ENCODE measurements at places on chromosomes 11 and 22.
A peak's percentile ranks its signal among the peaks of the same experiment; 100 is the strongest.

GRCh38 chr11:69542314-69543168 is 61.1 kb downstream of the LINC01488 start:
- DNase-seq = no peak

DNA sequence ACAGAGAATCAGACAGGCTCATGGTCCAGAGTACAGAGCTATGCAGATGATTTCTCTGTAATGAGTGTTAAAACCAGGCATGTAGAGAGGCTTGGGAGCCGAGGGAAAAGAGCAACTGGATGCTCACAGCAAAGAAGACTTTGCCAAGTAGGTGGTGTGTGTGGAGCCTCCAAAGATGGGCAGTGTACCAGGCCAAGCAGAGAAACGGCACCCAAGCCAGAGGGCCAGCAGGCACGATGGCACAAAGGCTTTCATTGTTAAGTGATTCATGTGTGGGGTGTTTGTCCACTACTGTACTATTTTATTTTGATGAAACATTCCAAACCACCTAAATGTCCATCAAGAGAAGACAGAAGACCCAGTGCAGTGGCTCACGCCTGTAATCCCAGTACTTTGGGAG is 11.1 kb downstream of the RANGAP1 start:
- no peak for DNase-seq

- DNase-seq = peak; percentile 44
Measured at GRCh38 chr11:68677432-68677831, 6.9 kb upstream of the GAL start.

- DNase-seq = no peak
Measured at GRCh38 chr22:43529934-43530333, 118.1 kb downstream of the MPPED1 start.

- DNase-seq = no peak
Measured at GRCh38 chr22:19085233-19085718, 36.9 kb downstream of the DGCR2 start.

DNA sequence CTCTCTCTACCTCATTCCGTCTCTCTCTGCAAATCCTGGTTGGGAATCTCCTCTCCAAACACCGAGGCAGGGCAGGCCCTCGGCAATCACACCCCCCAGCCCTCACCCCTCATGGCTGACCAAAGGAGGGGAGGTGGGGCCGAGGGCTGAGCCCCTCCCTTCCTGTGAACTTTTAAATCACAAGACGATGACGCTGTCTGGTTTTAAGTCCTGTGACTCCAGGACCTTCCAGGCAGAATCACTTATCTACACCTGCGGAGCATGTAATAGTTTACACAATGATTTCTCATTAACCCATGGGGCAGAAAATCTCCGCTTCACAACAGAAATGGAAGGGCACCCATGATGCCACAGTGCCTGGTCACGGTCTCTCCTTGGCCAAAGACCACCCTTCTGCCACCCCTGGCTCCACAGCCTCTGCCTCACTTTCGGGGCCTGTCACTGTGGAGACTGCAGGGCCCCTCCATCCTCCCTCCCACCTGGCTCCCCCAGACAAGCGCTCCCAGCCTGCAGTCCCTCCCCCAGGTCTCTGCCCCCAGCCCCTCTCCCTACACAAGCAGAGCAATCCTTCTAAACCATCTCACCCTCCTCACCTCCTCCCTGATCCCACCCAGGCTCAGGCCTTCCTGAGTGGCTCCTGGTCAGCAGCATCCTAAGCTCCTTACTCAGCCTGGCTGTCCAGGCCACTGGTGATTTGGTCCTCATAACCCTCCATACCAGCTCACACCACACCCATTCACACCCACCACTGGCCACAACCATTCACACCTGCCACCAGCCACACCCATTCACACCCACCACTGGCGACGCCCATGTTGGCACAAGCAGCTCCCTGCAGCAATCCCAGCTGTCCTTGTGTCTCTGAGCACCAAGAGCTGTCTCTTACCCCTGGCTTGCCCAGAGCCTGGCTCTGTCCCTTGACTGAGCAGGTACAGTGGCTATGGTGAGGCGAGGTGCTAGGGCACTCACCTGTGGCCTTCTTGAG is 30.7 kb upstream of the ARFGAP3 start:
- DNase-seq = no peak

GRCh38 chr11:70107191-70107590 is 29.1 kb downstream of the ANO1 start:
- DNase-seq = no peak

DNA sequence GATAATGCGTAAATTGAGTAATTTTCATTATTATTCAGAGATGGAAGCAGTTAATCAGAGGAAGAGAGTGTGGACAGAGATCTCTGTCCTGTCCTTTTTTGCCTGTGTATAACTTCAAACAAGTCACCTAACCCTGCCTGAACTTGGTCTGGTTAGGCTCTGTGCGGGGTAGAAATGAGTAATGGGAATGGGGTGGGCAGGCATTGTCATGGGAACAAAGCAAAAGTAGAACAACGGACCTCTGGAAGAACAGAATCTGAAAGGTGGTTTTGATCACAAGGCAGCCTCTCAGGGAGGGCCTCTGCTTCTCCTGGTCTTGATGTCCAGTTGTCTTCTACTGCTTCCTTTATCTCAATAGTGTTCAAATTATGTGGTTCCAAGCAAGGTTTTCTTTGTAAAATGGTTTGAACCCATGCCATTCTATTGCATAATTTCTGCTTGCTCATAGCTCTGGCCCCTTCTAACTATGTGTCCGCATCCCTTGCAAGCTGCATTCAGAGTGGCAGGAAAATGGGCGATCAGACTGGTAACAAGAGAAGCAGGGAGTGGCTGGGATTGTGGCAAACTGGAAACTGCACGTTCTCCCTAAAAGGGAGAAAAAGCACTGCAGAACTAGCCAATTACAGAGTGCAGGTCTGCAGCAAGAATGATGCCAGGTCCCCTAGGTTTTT is 76.1 kb downstream of the PRR5L start:
- no peak for DNase-seq

GRCh38 chr11:127648583-127648982 is 648.0 kb upstream of the KIRREL3 start:
- no peak for DNase-seq

DNA sequence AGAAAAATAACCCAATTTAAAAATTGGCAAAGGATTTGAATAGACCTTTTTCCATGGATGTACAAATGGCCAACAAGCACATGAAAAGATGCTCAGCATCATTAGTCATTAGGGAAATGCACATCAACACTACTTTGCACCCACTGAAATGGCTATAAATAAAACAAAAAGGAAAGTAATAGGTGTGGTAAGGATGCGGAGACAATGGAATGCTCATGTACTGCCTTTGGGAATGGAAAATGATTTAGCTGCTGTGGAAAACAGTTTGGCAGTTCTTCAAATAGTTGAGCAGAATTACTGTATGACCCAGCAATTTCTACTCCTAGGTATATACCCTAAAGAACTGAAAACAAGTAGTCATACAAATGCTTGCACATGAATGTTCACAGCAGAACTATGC is 37.4 kb downstream of the LARGE2 start:
- no peak for DNase-seq

GRCh38 chr11:95104121-95104830 is 14.6 kb downstream of the ENDOD1 start:
- DNase-seq = no peak

DNA sequence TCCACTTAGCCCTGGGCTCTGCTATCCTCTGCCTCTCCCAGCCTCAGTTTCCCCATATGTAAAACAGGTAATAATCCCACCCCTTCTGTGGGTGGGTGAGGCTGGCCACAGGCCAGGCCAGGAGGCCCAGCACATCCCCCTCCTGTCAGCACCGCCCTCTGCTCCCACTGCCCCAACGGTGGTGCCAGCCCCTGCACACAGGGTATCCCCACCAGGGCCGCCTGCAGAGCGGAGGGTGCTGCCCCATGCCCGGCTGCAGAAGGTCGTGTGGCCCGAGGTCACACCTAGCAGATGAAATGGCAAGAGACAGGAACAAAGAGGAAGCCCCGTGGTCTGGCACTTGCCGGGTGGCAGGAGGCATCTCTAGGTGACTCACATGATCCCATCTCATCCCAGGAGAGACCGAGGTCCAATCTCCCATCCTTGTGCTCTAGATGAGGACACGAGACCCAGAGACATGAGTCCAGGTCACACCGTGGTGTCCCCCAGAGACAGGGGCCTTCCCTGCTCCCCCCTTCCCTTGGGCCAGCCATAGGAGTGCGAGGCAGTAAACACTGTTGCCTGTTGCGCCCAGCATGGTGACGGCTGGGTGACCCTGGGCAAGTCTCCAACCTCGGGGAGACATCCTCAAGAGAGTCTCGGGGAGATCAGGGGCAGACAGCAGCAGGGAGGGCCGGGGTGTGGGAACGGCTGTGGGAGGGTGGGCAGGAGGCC is 27.2 kb upstream of the PPARA start:
- no peak for DNase-seq

GRCh38 chr11:1891831-1892115 is at the start of gene PRR33:
Gene PRR33 (minus strand): TSS chr11:1891895. CDS start chr11:1890584, 1,311 bp downstream.
- no peak for DNase-seq

DNA sequence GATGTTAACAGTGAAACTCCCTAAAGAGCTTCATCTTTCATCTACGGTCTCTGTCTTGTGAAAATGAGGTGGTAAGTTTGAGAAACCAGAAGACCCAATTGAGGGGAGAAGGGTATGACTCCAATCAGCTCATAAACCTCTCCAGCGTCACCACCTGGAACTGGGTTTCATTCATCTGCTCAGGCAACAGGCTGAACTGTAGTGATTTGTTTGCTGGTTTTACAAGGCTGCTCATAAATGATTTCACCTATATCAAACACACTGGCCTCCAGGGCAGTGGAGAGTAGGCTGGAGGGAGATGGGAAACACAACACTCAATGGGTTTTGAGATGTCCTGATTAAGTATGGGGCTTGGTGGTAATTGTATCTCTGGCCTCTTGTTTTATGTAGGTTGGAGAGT is 79.0 kb downstream of the EFCAB6 start:
- no peak for DNase-seq

- no peak for DNase-seq
Measured at GRCh38 chr22:30267382-30268302, 991 bp upstream of the OSM start.

DNA sequence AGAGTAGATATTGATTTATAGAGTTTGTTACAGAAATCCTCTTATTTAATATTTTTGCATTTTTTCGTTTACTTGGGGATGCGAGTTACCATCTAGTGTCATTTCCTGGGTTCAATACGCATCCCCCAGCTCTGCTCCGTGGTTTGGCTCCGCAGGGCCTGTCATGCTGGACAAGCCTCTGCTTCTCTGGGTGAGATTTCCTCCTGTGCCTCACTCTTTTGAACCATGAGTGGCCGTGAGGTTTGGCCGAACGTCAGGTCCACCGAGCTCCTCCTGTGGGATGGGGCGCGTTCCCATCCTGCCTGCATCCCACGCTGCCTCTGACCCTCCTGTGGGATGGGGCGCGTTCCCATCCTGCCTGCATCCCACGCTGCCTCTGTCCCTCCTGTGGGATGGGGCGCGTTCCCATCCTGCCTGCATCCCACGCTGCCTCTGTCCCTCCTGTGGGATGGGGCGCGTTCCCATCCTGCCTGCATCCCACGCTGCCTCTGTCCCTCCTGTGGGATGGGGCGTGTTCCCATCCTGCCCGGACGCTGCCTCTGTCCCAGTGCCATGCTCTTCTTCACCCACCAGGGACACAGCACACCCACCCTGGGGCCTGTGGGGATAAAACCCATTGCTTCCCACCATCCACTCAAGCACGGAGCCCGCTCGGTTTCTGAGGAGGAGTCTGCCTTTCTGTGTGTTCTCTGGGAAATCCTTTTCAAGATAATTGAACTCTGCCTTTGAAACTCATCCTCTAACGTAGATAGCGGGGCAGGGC is 506.8 kb downstream of the BRD1 start:
- DNase-seq = no peak

- no peak for DNase-seq
Measured at GRCh38 chr11:11821899-11822298, 19.9 kb upstream of the USP47 start.

GRCh38 chr22:28222571-28222970 is 303.5 kb upstream of the PITPNB start:
- no peak for DNase-seq

DNA sequence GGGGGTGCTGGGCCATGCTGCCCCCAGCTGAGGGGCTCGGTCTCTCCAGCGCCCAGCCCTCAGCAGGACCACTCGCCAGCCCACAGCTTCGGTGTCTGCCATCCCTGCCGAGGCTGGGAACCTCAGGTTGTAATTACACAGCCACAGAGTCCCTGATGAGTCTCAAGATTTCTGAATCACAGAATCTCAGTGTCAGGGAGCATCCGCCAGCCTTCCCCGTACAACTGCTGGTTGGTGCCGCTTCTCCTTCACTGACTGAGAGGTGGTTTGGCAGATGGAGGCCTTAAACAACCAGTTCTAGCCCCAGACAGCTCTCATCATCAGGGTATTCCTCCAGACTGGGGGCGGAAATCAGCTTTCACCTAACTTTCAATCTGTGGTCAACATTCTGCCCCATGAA is 13.7 kb downstream of the PHF21B start:
- no peak for DNase-seq
